ENCODE measurements at places on chromosomes 2 and 18.

DNA sequence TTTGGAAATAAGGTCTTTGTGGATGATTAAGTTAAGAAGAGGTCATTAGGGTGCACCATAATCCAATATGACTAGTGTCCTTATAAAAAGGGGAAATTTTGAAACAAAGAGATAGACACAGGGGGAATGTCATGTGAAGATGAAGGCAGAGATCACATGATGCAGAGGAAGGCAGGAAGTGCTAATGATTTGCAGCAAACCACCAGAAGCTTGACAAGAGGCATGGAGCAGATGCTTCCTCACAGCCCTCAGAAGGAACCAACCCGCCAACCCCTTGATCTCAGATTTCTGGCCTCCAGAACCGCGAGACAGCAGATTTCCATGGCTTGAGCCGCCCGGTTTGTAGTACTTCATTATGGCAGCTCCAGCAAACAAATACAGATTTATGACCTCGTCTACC lies 17.4 kb upstream of the SMARCAL1 start:
- DNase-seq = no peak

- DNase-seq = no peak
These were observed 73.8 kb downstream of the APOB start for GRCh38 chr2:20970068-20970467.

DNA sequence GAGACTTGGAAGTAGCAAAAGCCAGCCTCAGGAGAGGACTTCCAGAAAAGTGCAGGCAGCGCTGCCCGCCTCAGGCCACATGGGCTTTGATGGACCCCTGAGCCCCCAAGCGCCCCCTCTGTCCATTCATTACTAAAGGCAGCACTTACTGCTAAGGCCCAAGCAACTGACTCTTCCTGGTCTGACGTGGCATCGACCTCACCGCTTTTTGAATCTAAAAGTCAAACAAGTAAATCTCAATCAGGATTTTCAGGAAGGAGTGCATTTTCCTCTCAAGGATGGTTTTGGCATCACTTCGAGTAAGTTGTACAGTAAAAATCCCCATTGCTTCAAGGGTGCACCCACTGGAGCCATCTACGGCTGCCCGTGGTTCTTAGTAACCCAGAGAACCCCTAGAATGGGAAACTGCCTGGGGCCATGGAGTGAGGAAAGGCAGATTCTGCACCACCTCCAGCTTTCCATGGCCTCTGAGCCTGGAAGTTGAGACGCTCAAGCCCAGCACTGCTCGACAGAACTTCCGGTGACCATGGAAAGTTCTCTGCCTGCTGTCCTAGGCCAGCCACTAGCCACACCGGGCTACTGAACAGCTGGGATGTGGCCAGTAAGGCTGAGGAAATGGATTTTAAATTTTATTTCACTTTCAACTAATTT lies 7.0 kb downstream of the HJURP start:
- no peak for DNase-seq

DNA sequence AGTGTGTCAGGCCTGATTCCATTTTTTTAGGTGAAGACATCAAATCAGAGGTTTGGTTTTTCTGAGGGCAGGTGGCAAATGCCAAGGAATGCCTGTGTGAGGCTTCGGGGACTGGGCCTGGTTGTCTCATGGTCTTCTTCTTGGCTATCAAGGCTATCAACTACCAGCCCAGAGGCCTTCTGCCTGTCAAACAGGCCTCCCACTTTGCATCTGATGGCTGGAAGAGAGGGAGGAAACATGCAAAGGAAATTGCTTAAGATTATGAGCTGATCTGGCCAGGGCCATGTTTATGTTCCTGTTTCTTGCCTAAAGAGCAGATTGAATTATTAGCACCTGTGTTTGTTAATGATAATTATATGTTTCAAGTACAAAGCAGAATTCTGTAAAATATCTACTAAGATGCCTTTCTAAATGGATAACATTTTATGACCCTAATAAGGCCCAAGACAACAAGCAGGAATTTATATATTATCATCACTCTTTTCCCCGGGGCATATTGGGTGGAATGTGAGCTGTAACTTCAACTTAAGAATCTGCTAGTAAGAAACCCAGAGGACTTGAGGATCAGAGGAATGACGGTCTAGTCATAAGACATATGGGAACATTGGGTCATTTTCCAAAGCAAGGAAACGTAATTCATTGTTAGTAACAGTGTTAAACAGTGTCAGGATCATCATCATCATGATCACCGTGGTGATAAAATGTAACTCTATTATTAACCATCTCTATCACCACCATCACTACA lies 123.2 kb downstream of the LYPD6B start:
- DNase-seq = no peak

DNA sequence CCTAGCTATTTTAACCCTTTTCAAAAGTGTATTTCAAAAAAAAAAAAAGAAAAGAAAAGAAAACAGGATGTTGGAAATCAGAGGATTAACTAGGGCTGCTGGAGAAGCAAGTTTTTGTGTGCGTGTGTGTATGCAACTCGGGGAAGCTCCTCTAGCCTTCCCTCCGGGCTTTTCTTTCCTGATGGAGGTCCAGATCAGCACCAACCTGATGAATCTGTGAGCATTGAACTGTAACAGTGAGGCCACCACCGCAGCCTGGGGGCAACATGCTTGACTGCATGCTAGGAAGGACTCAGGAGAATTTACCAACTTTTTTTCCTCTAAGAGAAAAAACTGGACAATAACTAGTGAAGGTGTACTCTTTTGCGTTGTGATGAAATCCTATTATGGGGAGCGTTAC lies 2.3 kb downstream of the OBSL1 start:
- DNase-seq = no peak

DNA sequence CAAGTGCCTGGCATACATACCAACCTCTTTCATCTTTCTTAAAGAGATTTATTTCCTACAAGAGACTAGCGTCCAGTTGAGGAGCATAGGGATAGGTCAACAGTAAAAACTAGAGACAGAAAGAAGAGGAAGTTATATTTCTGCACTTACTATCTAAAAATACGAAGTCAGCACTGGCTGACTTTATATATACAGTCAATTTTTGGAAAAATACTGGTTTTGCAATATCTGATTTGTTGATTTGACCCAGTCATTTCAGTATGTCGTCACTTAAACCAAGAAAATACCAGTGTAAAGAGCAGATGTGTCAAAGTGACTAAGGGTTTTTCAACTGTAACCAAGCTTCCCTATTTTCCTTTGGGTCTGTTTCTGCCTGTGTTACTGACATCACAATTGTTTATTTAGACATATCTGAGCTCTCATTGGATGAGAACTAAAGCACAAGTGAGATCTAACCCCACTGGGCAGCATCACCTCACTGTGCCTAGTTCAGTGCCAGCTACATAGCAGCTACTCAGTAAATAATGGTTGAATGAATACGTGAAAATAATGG lies 23.0 kb downstream of the CYTIP start:
- DNase-seq = no peak

- DNase-seq = no peak
These were observed 34.9 kb upstream of the MAT2A start for GRCh38 chr2:85503851-85504777.

DNA sequence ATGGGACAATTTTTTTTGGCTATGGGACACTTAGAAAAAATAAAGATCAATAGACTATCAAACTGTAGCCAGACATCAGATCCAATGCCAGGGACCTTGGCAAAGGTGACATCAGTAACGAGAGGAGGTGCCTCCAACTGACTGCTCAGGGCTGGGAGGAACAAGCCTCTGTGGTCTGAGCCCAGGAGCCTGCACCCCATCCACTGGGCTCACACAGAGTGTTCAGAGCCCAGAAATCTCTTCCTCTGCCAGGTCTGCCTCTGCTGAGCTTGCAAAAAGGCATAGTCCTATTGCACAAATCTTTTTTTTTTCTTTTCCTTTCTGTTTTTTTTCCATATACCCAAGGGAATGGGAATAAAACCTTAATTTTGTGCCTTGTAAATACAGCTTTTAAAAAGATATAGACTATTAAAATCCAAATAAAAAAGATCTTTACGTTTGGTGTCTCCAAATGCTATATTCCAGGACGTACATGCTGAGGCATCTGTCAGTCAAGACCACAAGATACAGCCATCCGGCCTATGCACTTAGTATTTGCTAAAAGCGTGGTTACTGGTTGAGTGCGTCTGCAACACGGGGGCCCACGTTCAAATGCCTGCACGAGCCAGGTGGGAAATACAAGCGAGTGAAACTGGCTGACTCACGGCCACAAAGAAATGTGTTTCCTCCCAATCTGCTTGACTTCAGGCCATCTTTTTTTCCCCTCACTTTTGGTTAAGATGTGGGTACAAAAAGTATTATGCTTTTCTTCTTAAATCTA lies 7.8 kb upstream of the ARHGAP25 start:
- DNase-seq = no peak

GRCh38 chr2:137747509-137747908 lies 216.8 kb upstream of the HNMT start:
- DNase-seq = no peak
